ENCODE measurements at places on chromosomes 3 and 15. TPM values are rescaled to one million over a fixed set of nuclear protein-coding genes. Genes with fewer than 3 reads are reported as not detected.

- peak; percentile 37 for DNase-seq
Measured at GRCh38 chr3:105960381-105960780, 91.6 kb upstream of the CBLB start.

DNA sequence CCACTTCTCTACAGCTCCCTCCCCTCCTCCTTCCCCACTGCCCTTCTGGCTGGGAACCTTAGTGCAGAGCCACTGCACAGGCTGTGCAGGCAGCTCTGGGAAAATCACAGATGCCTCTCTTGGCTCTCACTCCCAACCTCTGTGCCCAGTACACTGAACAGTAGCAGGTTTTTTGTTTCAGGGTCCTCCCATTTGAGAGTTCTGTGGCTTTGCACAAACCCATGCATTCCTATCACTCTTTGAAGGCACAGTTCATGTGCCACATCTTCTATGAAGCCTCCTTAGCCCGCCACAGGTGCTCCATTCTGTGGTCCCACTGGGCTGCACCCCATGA is 103.9 kb downstream of the SNRK start:
- no peak for DNase-seq

DNA sequence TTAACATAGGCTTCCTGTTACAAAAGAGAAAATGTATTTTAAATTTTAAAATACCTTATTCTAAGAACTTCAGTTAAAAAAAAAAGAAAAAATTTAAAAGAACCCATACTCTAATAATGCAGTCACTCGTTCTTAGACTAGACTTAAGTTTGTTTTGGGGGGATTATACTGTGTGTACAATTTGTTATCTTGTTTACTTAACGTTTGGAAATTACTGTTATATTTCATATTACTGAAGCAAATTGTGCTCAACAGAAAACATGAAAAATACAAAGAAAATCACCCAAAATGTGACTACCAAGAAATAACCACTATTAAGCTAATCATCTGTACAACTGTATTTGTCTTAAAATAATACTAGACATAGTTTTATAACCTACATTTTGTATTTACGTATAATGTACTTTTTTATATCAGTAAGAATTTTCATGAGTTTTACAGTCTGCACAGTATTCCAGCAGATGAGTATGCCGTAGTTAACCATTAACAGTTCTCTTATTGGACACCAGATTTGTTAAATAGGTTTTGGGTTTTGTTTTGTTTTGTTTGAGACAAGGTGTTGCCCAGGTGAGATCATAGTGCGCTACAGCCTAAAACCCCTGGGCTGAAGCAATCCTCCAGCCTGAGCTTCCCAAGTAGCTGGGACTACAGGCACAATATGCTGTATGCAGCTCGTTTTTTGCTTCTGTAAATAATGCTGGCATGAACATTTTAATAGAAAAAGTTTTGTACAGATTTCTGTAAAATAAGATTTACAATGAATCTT is 88.8 kb upstream of the CHD2 start:
- no peak for DNase-seq

- DNase-seq: peak; percentile 23
Measured at GRCh38 chr15:83204697-83205096, 2.9 kb downstream of the HDGFL3 start.

- DNase-seq: no peak
Measured at GRCh38 chr3:71415681-71416122, 167.8 kb downstream of the FOXP1 start.

- no peak for DNase-seq
Measured at GRCh38 chr15:71385026-71385425, 269.8 kb downstream of the THSD4 start.

GRCh38 chr15:77568014-77568972 is 64.4 kb downstream of the LINGO1 start:
- DNase-seq: no peak

DGKG gene
- 1.1 TPM for total RNA-seq

CPNE4 gene
- 8.4 TPM for total RNA-seq

IFT122 gene
- 168 TPM for total RNA-seq

ATP2B2 gene
- 2.9 TPM for total RNA-seq

All from testis (tissue), 5 donors.